Activated T-helper 1 cell treated with Interleukin-2 at 50 U/mL for 16 hours (primary cell): ENCODE measurements at places on chromosomes 16 and 17.

- DNase-seq = no peak
Measured at GRCh38 chr17:55642741-55643140, 79.9 kb downstream of the TMEM100 start.

GRCh38 chr16:49491771-49492761 lies 118.5 kb downstream of the C16orf78 start:
- DNase-seq = peak; percentile 13

GRCh38 chr16:75811020-75811634 lies 84.8 kb upstream of the CPHXL start:
- DNase-seq = no peak

- no peak for DNase-seq
Measured at GRCh38 chr16:15660203-15660601, 10.2 kb downstream of the NDE1 start.

GRCh38 chr17:42844271-42844670 lies at the start of gene AOC2:
AOC2 (plus strand) TSS chr17:42844580; CDS start chr17:42844627, 47 bp downstream.
- DNase-seq = no peak

GRCh38 chr16:50598936-50599361 lies 50.8 kb downstream of the NKD1 start:
- no peak for DNase-seq

GRCh38 chr16:75203096-75203495 lies 3.9 kb downstream of the CTRB2 start:
- no peak for DNase-seq

DNA sequence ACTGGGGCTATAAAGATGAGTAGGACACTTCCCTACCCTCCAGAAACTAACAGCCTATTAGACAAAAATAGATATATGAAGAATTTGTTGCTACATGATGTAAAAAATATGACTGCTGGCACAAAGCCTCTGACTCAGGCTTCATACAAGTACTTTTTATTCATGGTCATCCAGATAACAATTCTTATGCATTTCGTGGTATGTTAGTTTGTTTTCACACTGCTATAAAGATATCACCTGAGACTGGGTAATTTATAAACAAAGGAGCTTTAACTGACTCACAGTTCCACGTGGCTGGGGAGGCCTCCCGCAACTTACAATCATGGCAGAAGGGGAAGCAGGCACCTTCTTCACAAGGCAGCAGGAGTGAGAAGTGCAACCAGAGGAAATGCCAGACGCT lies 112.5 kb upstream of the HLF start:
- no peak for DNase-seq

DNA sequence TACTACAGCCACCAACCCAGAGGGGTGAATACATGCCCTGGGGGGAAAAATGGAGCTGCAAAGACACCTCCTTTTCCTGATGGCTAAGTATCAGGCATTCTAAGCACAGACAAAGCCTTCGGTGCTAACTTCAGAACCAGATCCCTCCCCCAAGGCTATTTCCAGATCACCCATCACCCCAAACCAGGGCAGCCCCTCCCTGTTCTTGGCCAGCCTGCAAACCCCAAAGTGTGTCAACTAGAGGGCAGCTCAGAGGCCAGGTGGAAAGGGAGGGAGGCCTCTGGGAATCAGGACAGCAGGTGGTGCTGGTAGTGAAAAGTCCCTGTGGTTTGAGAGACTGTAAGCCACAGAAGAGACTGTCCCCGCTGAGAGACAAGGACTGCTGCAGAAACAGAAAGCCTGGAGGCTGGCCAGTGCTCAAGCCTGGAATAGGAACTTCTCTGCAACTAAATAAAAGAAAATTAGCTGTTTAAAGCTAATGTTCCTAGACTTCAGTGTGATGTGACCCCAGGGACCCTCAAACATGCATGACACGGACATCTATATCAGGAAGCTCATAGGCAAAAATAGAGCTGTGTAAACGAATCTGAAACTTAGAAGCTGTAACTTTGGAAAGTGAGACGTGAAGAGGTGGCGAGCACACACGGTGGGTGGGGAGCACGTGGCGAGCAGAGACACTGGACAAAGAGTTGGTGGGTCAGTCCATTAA lies 9.1 kb downstream of the TUBG1 start:
- no peak for DNase-seq

DNA sequence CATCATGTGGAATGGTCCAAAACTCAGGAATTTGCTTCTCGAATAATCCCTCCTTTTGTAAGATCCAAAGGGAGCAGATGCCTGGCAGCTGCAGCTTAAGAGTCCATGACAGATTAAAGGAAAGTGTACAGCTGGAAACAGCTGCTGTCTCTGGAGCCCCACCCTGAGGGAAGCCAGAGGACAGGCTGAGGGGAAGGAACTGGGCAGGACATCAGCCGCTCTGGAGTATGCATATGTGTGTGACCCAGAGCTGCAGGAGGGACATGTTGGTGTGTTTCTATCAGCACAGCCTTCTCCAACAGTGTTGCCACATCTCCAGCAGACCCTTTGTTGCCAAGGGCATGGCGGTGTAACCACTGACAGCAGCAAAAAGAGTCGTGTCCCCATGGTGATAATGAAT lies 46.2 kb downstream of the CYB561 start:
- no peak for DNase-seq

DNA sequence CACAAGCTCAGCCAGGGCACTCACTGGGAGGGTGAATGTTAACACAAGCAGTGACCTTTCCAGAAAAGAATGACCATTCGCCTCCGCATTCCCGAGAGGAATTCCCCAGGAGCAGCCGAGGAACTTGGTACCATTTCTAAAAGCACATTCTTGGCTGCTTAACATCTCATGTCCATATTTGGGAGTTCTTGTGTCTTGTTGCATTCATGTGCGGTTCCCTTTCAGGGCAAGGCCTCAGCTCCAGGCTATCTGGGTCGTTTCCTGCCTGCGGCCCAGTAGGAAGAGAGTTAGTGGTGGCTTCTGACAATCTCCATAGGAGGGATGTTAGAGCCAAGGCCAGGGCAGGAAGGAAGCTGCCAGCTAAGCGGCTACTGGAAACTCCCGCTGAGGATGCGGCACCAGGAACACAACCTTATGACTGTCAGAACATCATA lies 27.8 kb upstream of the MEAK7 start:
- no peak for DNase-seq

DNA sequence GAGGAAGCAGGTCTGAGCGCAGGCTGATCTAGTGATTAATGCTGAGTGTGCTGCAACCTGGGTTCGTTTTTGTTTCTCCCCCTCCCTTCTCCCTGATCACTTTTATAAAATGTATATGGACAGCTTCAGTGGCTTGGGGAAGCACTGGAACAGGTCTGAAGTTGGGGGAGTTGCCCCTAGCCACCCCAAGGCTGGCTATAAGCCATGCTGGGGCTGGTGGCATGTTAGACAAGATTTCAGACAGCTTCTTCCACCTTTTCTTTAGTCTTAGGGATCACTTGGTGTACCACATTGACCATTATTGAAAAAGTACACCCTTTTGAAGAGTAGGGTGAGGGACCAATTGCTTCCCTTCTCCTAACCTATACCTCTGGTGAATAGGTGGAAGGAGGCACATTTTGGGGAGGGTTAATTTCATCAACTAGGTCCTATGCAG lies 3.8 kb upstream of the VAC14 start:
- no peak for DNase-seq

- no peak for DNase-seq
Measured at GRCh38 chr17:62716834-62717588, 89.5 kb downstream of the MRC2 start.

- DNase-seq = no peak
Measured at GRCh38 chr16:57930533-57930932, 40.4 kb downstream of the CNGB1 start.

GRCh38 chr17:49525831-49526741 lies 31.0 kb downstream of the NGFR start:
- no peak for DNase-seq

DNA sequence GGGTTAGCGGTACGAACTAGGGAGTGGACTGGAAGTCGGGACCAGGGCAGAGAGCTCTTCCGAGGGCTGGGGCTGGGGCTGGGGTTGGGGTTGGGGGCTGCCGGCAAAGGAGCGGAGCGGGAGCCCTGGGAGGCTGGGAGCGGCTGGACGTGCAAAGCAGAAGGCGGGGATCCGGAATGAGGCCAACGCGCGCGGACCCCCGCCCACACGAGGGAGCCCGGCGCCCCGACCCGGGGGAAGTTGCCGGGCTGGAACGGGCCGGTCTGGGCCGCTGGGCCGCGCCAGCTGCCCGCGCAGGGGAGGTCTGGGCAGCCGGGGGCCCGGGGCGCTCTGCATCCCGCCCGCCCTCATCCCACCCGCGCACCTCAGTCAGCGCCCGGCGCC lies 323 bp downstream of the ST3GAL2 start:
- no peak for DNase-seq

- no peak for DNase-seq
Measured at GRCh38 chr16:20781697-20782096, 17.9 kb downstream of the ACSM3 start.

DNA sequence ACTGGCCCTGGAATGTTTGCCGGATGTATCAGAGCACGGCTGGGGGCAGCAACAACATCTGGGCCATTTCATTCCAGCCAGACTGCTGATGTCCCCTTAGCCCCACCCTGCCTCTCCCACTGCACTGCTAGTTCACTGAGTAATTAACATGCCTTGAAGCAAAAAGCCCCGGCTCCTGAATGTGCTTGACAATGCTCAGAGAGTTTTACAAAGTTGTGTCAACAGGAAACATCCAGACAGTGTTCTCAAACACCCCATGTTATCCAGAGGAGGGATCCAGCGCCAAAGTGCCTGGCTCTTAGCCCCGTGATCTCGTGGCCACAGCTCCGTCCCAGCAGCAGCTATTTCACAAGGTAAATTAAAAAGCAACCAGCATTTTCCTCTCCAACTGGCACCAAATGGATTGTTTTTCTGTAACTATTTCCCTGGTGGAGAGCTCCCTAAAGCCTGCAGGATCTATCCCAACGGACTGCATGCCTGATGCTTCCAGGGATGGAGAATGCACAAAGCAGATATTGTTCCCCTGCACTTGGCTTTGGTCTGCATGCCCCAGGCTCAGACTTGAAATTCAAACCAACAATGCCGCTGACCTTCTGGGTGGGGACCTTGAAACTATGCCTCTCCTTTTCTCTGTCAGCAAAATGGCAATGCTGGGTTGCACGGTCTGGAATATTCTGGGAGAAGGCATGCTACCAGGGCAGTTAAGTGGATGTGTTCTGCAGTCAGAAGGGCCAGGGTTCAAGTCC lies 115.6 kb upstream of the CDH5 start:
- DNase-seq = no peak

- no peak for DNase-seq
Measured at GRCh38 chr16:16124438-16124837, 98.9 kb downstream of the ABCC6 start.

- DNase-seq = no peak
Measured at GRCh38 chr16:4979736-4980660, 21.9 kb downstream of the SEC14L5 start.

GRCh38 chr17:40320756-40321523 lies 12.0 kb downstream of the RARA start:
- no peak for DNase-seq

DNA sequence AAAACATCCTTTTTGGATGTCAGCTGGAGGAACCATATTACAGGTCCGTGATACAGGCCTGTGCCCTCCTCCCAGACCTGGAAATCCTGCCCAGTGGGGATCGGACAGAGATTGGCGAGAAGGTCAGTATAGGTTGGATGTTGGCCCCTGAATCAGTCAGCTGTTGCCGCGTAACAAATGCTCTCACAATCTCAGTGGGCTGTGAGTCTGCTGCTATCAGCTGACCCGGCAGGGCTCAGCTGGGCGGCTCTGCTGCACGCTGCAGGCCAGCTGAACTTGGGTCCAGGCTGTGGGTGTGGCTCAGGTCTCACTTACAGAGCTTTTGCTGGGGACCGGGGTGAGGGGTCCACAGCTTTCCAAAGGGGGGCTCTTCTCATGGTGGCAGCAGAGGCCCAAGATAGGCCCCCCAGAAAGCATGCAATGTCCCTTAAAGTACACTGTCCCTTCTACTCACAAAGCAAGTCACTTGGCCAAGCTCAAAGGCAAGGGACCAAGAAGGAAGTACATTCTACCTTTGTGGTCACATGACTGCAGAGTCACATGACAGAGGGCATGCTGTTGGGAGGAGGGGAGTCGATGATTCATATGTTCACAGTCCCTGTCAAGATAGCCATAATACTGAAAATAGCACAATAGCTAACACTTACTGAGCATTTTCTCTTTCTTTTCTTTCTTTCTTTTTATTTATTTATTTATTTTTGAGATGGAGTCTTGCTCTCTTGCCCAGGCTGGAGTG lies 134.2 kb downstream of the ABCC1 start:
- DNase-seq = no peak

DNA sequence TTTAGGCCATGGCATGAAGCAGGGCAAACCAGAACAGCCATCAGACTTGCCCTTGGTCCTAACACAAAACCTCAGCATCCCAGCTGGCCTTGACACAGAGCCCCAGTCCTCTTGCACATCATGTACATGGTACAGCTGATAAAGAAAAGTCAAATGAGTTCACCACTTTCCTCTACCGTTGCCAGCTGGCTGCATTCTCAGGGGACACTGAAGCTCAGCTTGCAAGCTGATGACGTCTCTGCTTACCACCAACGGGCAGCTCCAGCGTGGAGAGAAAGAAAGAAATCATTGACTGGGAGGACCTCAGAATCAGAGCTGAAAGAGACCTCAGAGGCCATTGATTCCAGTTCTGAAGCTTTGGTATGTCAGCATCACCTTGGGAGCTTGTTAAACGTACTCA lies 80.7 kb upstream of the CES5A start:
- DNase-seq = no peak

- no peak for DNase-seq
Measured at GRCh38 chr17:75468291-75468754, 11.9 kb downstream of the TMEM94 start.

DNA sequence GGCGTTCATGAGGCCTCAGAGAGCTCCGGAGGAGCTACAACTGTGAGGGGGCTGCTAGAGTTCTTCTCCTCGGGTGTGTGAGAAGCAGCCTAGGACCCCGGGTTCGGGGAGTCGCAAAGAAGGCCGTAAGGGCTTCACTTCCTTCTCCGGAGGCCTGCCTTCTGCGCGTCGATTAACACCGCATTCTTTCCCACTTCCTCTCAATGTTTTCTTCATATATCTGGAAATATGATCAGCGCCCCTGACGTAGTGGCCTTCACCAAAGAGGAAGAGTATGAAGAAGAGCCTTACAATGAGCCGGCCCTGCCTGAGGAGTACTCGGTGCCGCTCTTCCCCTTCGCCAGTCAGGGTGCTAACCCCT lies 449 bp downstream of the SMCR8 start:
- DNase-seq = peak; percentile 11

DNA sequence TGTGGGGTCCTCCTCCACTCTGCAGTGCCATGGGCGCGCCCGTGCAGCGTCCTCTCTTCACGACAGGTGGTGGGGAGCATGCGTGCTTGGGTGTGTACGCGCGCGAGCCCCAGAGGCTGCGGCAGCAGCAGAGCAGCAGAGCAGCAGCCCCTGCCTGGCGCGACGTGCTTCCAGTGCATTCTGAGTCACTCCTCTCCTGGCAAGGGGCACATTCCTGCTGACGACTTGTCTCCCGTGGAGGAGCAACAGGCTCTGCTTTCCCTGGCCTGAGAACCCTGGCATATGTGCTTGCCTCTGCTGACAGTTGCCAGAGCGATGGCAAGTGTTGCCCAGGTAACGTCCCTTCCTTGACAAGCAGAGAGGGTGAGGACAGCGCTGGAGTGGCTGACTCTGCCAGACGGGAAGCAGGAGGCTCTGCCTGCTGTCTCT lies 133.8 kb upstream of the PLCG2 start:
- no peak for DNase-seq
